ENCODE measurements at places on chromosomes 11 and 22.
A peak's percentile ranks its signal among the peaks of the same experiment; 100 is the strongest.

DNA sequence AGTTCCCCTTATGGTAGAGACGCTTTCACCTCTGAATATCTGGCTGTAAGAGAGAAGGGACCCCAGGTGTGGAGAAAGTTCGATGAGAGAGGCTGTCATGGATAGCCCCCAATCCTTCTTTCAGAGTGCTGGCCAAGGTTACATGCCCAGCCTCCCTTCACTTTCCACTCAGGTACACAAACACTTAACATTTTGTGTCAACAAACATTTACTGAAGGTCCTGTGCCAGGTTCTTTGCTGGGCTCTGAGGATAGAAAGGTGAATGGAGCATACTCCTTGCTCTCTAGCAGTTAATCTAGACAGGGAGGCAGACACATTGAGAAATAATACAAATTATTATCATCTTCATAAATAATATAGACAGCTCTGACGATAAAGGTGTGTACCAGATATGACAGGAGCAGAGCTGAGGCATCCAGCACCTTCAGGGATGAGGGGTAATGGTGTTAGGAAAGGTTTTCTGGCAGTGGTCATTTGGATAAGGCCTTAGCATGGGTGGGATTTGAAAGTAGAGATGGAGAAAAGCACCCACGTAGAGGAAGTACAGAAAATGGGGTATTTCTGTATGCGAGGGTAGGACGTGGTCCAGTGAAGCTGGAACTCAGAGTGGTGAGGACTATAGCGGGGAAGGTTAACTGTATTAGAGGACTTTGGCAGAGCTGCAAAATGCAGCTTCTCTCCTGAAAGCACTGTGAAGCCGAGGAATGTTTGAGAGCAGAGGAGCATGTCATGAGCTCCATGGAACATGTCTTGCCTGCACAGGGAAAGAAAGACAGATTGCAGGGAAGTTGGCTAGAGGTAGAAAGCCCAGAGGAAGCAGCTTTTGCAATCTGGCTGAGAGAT is 19.6 kb downstream of the PPFIBP2 start:
- DNase-seq: no peak

DNA sequence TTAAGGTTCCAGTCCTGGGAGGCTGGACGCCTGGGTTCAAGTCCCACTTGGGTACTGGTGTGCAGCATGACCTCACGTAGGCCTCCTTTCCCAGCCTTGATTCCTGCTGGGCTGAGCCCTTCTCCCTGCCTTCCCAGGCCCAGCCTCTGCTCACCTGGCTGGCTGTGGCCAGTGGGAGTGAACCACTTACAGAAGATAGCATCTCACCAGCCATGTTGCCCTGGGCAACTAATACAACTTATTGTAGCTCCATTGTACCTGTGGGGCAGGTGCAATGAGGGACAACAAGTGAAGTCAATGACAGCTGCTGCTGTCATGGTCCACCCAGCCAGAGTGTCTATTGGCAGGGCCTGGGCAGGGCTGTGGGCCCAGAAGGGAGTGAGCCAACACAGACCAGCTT is 48.4 kb upstream of the MPEG1 start:
- no peak for DNase-seq

- no peak for DNase-seq
Measured at GRCh38 chr22:49213731-49214352, 613.8 kb downstream of the BRD1 start.

- peak; percentile 38 for DNase-seq
Measured at GRCh38 chr11:65891219-65892136, 1.0 kb downstream of the CCDC85B start.

- no peak for DNase-seq
Measured at GRCh38 chr11:104380358-104380757, 216.4 kb upstream of the PDGFD start.

GRCh38 chr11:38718049-38718448 is 2120.0 kb upstream of the RAG2 start:
- DNase-seq: no peak
